ENCODE measurements at places on chromosomes 6 and 20.

- no peak for ATAC-seq
Observed at GRCh38 chr6:158312672-158313397, 570 bp downstream of the TULP4 start.

DNA sequence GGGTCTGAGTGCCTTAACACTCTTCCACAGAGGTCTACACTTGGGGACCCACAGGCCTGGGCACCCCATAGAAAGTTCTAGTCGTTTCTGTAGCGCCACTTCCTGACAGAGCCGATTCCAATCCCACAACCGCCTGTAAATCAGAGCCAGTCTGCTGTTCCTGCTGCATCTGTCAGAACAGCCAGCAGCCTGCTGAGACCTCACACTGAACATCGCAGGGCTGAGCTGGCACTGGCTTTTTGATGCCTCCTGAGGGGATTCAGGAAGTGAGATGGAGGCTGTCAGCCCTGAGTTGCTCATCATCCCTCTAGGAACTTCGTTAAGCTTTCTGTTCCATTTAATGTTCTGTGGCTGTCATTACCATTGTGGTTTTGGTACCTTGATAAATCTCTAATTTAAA is 48.9 kb downstream of the DCBLD1 start:
- no peak for ATAC-seq

DNA sequence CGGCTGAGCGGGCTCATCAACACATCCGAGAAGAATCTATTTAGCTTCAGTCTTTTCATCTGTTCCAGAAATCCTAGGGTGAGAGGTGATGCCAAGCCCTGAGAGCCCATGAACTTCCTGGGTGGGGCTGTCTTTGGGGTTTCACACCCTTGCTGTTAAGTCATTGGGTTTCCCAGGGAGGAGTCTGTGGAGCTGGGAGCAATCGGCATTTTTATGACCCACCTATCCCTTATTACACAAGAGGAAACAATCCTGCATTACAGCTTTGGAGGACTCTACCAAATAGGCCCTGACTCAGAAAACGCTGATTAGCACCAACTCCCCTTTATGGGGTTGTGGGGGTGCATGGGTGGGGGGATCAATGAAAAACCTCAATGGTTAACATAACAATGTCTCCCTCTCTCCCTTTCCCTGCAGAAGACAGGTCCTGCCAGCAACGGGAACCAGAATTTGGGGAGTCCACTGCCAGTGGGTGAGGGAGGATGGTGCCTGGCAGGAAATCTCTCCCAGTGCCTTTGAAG is 46.3 kb downstream of the EZR start:
- peak; percentile 63 for ATAC-seq

DNA sequence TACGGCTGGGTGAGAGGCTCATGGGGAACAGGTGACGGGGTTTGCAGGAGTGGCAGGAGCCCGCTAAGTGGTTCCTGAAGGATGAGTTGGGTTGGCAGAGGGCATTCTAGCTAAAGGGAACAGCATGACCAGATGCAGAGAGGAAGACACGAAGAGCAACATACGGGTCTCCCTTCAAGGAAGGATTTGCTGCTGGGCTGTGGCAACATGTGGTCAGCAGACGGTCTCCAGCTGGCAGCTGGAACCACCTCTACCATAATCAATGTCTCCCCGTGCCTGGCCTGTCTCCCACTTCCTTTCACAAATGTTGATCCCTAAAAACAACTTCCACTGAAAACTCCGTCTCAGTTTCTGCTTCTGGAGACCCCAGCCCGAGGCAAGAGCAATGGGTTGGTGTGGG is 80.6 kb upstream of the SULF2 start:
- ATAC-seq: no peak

- no peak for ATAC-seq
Observed at GRCh38 chr20:61924858-61925554, 140.7 kb downstream of the TAF4 start.

DNA sequence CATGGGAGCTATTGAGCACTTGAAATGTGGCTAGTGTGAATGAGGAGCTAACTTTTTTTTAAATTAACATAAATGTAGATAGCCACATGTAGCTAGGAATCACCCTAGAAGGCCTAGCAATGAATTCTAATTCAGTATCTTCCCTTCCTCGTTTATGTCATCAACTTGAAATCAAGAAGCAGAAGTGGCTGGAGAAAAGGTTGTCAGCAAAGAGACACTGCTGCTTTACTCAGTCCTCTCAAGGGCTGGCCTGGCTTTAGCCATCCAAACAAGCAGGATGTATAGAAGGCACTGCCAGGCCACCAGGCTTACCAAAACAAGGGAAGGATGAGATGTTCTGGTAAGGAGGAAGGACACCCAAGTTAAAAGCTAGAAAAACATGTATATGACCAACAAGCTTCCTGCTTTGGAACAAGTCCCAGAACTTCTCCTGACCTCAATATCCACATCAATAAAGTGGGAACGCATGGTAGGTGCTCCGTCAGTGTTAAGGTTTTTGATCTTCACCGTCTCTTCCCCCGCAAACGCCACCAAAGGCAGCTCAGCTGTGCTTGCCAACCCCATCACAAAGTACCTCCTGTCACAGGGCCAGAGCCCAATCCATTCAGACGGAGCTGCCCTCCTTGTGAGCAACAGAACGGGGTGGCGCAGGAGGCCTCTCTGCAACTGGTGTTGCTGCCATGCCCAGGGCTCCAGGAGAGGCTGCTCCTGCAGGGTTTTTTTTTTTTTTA is 235.8 kb upstream of the RIN2 start:
- no peak for ATAC-seq

DNA sequence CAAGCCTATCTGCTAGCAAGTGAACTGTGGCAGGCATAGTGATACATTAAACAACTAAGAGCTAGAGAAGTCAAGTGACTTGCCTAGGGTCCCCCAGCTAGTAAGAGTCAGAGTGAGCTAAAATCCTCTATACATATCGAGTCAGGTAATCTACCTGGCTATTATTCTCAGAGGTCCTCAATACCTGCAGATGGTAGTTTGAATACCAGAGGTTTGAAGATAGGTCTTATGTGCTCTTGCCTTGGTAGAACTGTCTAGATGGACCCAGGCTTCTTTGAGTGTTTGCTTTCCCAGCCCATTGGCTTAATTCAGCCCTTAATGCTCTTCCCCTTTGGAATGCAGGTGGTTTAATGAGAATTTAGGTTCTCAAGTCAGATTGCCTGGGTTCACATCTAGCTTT is 1.1 kb downstream of the ERGIC3 start:
- ATAC-seq: no peak

DNA sequence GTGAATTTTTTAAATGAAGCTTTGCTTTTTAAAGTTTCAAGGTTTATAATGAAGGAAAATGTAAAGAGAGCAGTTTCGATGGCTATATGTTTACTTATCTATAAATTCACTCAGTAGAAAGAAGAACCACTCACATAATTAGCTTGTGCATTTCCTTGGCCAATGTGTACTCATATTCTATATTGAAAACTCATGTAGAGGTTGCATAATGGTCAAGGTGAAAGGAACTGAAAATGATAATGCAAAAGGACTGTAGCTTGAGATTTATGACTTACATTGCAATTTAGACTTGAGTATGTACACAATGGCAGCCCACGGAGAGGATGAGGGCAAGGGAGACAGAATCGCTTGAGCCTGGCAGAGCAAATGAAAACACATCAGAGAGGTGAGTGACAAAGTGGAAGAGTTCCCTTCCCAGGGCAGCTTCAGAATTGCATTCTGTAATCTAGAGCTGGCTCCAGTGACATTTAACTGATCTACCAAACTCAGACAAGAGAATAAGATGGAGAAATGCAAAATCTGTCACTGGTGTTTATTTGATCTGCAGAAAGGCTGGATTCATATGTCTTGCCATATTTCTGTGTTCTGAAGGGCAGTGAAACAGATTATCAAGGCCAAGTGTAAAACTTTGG is 191.8 kb downstream of the TMEM200A start:
- no peak for ATAC-seq

- ATAC-seq: no peak
Observed at GRCh38 chr6:3804964-3805363, 44.2 kb upstream of the FAM50B start.

- ATAC-seq: no peak
Observed at GRCh38 chr20:62259294-62259565, 20.9 kb downstream of the OSBPL2 start.

DNA sequence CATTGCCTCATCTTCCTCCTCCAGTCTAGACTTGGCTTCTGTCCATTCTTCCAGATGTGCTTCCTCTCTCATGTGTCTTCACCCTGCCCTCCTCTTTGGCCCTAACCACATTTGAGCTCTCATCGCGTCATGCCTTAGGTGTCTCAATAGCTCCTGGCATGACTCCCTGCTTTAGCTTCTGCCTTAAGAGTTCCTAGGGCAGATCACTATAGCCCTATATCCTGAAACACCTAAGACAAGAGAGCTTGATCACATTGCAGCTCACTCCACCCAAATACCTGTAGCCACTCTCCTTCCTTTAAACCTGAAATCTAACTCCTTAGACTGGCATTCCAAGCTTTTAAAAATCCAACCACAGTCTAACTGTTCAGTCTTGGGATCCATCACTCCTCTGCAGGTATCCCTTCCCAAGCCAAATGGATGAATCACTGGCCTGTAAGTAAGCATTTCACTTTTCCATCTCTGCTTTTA is 69.0 kb upstream of the STXBP5 start:
- ATAC-seq: no peak

DNA sequence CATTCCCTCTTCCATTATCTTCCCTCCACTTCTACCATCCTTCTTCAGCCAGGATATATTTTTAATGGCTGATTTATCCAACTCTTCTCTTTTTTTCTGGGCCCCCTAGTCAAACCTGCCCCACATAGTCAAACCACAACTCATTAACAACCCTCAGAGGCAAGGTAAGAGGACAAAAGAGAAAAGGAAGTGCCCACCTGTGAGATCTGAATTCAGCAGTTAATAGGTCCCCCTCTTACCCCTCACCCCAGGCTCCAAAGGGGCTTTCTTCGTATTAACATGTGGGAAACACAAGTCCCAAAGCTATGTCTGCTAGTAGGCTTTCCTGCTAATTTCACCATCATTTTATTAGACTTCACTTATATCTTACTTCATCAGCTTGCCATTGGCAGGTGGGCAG is 44.1 kb upstream of the TSPYL1 start:
- no peak for ATAC-seq

DNA sequence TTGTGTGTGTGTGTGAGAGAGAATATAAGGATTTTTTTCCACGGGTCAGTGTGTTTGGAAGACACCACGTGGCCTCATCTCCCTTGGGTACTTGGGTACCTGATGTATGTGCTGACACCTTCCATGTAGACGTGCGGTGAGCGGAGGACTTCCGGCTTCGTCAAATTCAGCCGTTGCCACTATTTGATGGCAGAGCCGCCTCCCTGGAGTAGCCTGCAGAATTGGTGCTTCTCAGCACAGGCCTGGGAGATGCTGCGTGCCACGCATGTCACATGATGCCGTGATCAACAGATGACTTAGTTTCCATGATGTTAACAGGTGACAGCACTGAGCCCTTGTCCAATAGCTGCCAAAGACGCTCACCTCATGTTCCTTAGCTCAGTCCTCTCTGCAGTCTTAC is 69.4 kb downstream of the CDH4 start:
- no peak for ATAC-seq

- no peak for ATAC-seq
Observed at GRCh38 chr20:1196634-1197033, 6.6 kb upstream of the C20orf202 start.

- ATAC-seq: no peak
Observed at GRCh38 chr6:147724454-147724853, 216.0 kb downstream of the SAMD5 start.

DNA sequence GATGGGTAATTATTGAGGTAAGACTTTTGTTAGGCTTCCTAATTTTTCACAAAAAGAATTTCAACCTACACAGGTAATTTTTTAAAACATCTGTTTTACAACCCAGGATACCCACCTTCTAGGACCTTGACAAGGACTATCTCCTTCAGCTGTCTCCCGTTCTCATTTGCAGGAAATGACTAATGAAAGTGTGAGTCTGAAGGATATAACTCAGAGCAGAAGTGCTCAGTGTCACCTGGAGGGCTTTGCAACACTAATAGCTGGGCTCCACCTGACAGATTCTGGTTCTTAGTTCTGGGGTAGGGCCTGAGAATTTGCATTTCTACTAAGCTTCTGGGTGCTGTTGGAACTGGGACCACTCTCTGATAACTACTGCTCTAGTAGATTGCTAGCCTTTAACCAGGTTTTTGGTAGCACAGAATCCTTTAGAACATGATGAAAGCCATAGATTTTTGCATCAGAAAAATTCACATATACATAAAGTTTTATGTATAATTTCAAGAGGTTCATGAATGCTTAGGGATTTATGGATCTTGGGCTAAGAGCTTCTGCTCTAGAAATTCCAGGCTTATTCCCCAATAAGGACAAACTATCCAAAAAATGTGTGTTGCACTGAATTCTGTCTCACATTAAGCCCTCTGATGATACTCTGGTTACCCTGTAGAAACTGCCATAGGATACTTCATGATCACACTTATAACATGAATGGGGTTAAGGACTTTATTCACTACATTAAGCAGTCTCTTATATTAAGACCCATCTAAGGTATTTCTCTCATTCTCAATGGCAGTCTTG is 30.3 kb downstream of the AK9 start:
- no peak for ATAC-seq
